Activated T-helper 9 cell treated with anti-CD3 and anti-CD28 coated beads, Interleukin-2, amount 50 U/mL, for 16 hours (primary cell): ENCODE measurements at places on chromosomes 6 and 20.

- no peak for DNase-seq
These were observed 28.1 kb downstream of the NCOA7 start for GRCh38 chr6:125818772-125819260.

DNA sequence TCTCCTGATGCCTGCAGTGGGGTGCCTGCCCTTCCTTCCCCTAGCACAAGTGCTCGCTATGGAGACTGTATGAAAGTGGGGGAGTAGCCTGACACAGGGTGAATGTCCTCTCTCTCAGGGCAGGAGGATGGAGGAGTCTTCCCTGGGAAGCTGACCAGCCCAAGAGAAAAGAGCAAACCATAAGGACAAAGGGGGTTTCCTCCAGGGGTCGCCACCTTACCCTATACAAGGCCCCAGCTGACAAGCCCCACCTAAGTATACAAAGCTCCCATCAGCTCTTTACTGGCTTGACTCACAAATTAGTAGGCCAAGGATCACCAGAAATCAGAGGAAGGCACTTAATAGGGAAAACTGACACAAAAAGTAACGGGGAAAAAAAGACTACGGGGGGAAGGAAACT is 54.1 kb downstream of the PLAGL1 start:
- no peak for DNase-seq

DNA sequence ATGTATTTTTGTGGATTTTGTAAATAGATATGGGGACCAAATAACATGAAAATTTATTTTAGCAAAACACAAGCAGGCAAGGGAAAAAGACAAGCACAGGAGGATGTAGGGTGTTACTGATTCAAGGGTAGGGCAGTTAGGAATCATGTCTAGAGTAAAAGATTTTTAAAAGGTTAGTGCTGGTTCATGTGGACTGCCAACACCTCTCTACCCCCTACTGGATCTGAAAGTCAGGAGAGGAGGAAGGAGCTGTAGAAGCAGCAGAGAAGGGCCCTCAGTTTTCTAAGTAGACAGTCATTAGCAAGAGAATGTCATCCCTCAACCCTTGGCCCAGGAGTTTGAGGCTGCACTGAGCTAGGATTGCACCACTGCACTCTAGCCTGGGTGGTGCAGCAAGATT is 95.2 kb downstream of the RREB1 start:
- DNase-seq = no peak

- no peak for DNase-seq
These were observed 313.1 kb downstream of the TAF4 start for GRCh38 chr20:61752576-61752975.

DNA sequence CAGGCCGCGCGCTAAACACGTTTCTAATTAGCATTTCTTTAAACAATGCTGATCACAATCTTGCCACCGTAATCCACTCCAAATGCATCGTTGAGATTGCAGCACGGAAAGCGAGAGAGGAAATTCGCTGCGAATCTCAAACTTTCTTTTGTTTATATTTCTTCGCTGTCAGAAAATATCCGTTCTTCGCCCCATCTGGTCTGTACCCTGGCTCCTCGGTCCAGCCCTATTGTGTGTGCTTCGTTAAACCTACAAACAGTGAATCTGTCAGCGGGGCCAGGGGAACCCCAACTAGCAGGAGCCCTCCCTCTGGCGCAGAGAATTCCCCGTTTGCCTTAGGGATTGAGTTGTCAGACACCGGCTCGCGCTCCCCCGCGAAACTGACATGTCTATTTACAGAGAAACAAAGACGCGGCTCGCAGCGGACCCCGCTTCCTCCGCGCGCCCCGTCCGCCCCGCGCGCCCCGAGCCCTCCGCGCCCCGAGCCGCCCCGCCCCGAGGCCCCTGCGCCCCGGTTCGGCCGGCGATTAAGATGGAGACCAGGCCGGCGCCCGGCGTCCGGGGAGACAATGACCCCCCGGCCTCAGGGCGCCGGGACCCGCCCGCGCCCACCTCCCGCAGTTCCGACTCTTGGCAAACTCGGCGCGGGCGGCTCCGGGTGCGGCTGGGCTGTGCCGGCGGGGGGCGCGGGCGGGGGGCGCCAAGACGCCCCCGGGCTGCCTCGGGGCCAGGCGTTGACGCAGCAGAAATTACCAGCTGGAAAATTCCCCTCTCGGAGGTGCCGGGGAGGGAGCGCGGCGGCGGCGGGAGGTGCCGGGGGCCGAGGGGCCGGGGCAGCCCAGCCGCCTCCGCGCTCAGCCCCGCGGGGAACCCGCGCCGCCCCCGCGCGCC is 874 bp downstream of the ZBTB46 start:
- no peak for DNase-seq

DNA sequence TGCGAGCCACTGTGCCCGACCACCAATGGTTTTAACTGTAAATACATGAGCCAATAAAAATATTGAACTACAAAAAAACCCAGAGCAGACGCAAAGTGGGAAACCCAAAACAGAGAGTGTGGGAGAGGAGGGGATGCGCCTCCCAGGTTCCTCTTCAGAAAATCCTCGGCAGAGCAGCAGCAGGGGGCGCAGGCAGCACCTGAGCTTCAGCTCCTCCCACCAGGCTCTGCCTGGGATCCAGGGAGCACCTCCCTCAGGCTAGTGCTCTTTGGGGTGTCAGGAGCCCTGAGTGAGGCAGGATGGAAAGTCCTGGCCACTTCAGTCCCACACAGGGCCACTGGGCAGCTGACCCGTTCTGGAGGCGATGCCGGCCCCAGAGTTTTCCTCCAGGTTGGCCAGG is 536.9 kb upstream of the CDH4 start:
- no peak for DNase-seq

DNA sequence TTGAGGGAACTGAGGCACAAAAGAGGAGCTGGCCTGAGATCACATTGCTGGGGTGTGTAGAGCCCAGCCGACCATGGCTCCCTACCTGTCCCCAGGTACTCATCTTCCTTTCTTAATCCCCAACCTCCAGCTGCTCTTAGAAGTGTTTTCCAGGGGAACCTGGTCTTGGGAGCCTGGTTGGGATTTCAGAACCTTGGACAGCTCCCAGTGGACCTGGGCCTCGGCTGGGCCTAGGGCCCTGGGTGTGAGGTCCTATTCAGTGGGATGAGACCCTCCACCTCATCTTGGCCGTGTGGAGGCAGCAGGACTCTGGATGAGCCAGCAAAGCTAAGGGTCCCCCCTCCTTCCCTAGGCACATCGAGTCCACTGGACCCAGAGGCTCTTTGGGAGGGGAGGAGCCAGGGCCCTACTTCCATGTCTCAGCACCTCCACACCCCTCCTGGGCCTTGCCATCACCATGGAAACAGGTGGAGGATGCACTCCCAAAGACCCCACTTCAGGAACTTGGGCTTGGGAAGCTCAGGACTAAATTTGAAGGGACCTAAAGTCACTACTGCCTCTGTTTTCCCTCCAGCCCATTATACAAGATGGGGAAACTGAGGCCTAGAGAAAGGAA is 38.5 kb downstream of the DLGAP4 start:
- DNase-seq = no peak

DNA sequence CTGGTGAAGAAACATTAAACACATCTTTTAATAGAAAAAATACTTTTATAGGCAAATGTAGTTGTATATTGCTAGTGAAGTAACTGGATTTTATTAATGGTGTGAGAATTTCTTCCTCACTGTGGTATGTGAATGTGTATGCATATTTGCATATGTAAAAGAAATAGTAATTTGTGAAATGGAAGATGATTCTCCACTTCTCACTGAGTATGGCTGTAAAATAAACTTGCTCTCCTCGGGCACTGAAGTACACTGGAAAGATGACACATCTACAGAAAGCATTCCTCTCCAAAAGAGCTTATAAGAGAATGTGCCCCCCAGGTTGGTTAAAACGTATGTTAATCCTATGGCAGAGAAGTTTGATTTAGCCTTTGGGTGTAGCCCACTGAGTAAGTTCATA is 155.5 kb downstream of the LPA start:
- DNase-seq = no peak

GRCh38 chr6:141347086-141347485 is 785.6 kb upstream of the GJE1 start:
- DNase-seq = no peak

DNA sequence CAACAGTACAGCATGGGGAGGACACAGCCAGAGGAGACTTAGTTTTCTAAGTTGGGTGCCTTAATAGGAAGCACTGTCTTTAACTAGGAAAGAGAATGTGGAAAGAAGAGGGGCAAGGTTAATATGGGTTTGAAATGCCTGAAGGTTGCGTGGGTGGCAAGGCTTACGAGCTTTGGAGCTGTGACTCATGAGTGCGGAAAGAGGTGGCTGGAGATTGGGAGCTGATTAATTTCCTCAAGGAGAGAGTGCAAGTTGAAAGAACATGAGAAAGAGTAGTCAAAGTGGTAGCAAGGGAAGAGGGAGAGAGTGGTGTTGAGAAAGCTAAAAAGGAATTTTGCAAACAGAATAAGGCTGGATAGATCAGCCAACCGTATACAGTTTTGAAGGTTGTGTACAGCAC is 315.1 kb upstream of the PRND start:
- no peak for DNase-seq

DNA sequence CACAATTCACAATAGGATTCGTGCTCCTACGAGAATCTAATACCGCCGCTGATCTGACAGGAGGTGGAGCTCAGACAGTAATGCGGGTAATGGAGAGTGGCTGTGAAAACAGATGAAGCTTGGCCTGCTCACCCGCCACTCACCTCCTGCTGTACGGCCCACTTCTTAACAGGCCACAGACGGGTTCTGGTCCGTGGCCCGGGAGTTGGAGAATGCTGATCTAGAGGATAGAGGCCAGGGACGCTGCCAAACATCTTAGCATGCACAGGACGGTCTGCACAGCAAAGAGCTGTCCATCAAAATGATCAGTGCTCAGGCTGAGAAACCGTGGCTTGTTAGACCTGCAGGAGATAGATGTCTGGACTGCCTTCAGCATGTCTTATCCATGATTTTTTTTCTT is 186.4 kb downstream of the SASH1 start:
- DNase-seq = no peak

GRCh38 chr6:71197780-71198179 is 90.8 kb upstream of the OGFRL1 start:
- no peak for DNase-seq

DNA sequence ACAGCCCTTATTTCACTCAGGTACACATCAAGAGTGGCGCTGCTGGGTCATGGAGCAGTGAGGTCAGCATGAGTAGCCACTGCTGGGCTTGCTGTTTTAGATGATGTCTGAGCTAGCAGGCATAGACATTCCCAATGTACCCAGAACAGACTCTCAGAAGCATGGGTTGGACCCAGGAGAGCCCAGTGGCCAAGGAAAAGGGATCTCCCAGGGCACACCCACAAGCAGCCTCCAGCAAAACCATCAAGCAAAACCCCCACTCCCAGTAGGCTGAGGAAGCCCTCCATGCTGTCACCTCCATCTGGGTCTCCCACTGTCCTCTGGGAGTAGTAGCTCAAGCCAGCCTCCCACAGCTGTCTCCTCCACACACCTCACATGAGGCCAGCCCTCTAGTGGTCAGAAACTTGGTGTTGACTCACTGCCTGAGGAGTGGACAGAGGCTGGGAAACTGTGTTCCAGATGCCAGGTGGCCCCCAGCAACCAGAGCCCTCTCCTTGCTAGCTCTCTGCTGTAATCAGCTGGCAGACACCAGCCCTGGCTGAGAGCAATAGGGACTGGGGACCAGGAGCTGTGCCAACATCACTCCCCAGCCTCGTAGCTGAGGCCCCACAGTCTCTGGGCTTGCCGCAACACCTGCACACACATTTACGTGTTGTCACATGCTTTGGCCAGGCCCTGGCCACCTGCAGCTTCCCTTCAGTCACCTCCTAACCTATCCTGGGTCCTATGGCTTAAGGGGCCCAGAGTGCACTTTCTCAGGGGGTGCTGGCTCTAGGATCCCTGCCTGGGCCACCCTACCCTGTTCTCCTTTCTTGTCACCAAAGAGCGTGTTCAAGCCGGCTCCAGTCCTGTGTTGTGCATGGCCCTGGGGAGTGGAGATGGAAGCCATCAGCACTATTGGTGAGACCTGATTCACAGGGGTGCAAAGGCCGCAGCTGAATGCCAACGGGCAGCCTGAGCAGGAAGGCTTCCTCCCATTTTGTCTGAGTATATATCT is 1.9 kb upstream of the AP5S1 start:
- DNase-seq = no peak

DNA sequence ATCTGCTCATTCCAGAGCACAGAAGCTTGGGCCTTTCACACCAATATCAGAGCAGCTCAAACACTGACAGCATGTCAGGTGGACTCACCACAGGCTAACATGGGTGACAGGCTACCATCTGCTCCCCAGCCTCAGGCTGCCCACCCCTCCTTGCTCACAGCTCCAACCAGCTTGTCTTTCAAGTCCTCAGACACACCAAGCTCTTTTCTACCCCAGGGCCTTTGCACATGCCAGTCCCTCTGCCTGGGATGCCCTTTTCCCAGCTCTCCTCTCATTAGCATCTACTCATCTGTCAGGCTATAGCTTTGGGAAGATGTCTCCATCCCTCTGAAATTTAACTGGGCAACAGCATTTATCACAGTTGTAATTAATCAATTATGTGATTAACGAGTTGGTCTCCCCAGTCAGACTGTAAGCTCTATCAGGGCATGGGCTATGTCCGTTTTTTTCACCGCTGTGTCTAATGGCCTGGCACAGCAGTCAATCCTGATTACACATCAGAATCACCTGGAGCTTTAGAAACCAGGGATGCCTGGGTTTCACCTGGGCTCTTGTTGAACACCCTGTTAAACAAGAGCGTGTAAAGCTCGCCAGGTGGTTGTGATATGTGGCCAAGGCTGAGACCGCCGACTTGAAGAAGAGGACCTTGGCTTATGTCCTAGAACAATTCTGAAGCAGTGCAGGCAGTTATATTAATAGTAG is 88.9 kb upstream of the MRPS10 start:
- no peak for DNase-seq

- DNase-seq = peak; percentile 17
These were observed 727 bp downstream of the EDEM2 start for GRCh38 chr20:35146299-35146919.

GRCh38 chr20:4324611-4325243 is 309.4 kb upstream of the RNF24 start:
- DNase-seq = no peak

DNA sequence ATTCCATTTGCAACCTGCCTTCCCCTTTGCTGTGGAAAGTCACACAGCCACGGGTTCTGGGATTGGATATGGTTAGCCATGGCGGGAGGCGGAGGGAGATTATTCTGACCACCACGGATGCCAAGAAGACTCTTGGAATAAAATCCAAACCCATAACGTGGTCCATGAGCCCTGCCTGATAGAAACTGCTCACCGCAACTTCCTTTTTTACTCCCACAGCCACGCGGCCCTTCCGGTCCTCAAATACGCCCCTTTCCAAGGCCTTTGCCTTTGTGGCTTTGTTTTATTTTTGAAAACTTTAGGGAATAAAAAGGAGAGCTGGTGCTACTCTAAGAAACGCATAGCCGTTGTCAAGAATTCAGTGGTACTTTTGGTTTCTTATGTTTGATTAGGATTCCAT is 602.5 kb upstream of the CDH4 start:
- no peak for DNase-seq

DNA sequence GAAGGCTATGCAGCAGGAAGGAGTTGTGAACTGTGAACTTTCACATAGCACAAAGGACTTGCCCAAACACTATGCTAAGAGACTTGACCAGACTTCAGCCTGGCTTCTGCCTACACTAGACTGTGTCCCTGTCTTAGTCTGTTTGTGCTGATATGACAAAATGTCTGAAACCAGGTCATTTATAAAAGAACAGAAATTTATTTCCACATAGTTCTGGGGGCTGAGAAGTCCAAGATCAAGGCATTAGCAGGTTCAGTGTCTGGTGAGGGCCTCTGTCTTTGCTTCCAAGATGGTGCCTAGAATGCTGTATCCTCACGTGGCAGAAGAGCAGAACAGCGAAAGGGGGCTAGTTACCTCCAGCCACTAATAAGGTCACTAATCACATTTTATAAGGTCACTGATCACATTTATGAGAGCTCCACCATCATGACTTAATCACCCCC is 16.0 kb upstream of the MCM3 start:
- DNase-seq = no peak

GRCh38 chr6:148441454-148441911 is 98.8 kb downstream of the SASH1 start:
- no peak for DNase-seq
